ENCODE measurements at places on chromosomes 7 and 10.

DNA sequence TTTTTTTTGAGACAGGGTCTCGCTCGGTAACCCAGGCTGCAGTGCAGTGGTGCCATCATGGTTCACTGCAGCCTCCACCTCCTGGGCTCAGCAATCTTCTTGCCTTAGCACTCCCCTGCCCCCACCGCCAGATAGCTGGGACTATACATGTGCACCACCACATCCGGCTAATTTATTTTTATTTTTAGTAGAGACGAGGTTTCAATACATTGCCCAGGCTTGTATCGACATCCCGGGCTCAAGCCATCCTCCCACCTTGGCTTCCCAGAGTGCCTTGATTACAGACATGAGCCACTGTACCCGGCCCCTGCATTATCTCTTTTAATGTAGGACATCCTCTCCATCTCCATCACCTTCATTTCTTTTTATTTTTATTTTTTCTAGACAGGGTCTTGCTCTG, 213.3 kb downstream of the CUX1 start:
- DNase-seq, result no peak

GRCh38 chr7:43639858-43640491, 57.1 kb downstream of the STK17A start:
- DNase-seq, result no peak

GRCh38 chr10:86337121-86337601, 29.4 kb downstream of the GRID1 start:
- DNase-seq, result peak; percentile 44

DNA sequence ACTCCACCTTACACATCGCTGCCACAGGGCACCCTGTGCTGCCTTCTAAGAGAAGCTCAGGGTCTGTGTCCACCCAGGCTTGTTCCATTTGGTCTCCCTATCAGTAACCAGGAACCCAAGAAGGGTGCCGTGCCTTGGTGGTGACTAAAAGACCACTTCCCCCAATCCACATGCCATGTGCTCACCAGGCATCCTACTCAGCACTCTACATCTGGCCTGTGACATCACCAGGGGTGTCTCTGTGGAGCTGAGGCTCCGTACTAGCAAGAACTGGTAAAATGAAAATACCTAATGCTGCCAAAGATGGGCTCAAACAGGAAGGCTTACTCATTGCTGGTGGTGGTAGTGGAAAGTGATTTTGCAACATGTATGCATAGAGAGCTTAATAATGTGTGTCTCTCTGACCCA, 19.0 kb upstream of the C10orf71 start:
- DNase-seq, result peak; percentile 95

- no peak for DNase-seq
Observed at GRCh38 chr10:126331101-126331500, 57.2 kb downstream of the ADAM12 start.

GRCh38 chr7:122602800-122603199, 96.1 kb downstream of the RNF133 start:
- DNase-seq, result no peak

- DNase-seq, result no peak
Observed at GRCh38 chr10:82668221-82668895, 793.4 kb downstream of the NRG3 start.

GRCh38 chr7:94003446-94004023, 620 bp downstream of the BET1 start:
- DNase-seq, result peak; percentile 59

GRCh38 chr10:11530806-11531205, 80.6 kb downstream of the USP6NL start:
- DNase-seq, result no peak

All from inflammatory macrophage treated with lipopolysaccharide for 4 hours (primary cell).